Activated T-helper 1 cell treated with anti-CD3 and anti-CD28 coated beads, Interleukin-2, amount 50 U/mL, for 16 hours (primary cell): ENCODE measurements at places on chromosomes 6 and 20.
A peak's percentile ranks its signal among the peaks of the same experiment; 100 is the strongest.

DNA sequence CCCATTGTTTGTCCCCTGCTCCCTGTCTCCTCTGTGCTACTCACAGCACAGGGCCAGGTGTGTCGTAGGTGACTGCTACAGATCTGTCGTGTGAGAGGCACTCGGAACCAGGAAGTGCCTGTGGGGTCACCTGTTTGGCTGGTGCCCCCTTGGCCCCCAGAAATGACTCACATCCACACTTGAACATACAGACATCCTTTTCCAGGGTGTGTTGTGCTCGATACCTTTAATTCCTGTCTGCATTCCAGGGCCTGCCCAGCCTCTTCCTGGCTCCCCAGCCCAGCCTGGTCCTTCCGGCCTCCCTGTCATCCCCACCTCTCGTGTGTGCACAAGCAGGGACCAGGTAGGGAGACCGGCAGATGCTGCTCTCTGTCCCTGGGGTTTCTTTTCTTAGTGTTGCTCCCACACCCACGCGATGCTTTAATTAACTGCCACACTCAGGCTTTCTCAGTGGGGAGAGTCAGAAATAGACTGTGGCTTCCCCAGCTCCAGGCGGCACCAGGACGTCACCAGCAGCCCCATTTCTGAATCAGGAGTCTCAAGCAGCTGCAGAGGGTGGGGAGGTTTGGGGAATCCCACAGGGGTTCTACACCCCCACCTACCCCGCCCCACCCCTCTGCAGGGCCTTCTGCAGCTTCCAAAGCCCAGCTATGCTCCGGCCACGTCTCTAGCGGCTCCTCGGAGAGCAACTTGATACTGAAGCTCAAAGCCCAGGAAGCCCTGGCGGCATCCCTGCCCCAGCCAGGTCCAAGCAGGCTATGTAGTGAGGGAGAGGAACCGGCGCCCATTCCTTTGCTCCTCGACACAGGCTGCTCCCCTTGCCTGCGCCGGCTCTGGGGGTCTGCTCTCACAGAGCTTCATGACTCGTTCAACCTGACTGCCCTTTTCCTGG, 102.2 kb downstream of the SYCP2 start:
- no peak for DNase-seq

GRCh38 chr6:29663300-29664042, 6.6 kb downstream of the MOG start:
- DNase-seq = no peak

DNA sequence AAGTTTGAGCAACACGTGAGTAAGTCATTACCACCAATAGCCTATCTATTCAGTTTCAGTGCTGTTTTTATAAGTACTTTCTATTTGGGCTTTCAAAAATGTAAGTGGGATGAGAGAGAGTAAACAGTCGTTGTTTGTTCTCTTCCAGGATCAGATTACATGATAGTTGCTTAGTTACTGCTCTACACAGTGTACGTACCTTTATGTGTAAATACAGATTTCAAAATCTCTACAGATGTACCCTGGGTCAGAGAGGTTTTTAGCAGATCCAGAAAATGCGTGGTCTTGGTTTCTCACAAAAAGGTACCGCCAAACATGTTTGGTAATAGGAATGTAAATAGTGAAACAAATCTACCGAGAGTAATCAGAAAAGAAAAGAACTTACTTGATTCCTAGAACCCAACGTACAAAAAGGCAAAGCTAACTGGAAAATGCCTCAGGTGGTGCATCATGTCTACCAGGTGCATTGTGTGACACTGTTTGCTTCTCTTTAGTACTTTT, 421.1 kb downstream of the BCKDHB start:
- DNase-seq = no peak

DNA sequence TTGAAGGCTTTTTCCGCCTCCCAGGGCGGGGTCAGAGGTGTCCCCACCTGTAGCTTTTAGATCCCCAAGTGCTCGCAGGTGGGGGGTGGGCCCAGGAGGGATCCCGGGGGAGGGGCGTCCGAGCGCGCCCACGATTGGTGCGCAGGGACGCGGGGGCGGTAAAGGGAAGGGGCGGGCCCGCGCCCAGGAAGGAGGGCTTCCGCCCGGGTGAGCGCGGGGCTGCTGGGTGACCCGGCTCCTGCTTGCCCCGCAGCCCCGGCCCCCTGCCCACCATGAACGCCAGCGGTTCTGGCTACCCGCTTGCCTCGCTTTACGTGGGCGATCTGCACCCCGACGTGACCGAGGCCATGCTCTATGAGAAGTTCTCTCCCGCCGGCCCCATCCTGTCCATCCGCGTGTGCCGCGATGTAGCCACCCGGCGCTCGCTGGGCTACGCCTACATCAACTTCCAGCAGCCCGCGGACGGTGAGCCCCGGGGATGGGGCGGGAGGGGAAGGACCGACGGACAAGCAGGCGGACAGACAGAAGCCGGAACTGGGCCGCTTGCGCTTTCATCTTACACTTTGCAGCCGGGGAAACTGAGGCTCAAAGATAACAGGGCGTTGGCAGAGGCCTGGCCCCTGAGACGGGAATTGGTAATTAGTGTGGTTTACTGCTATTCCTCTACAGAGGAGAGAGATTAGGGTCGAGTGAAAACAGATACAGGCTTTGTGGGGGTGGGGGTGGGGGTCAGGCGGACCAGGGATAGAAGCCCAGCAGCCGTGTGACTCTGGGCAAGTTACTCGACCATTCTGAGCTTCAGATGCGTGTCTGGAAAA, at the start of gene PABPC1L:
PABPC1L (plus strand) TSS at position 189 of the 818 bp plus-strand sequence; CDS start at position 273, 84 bp downstream.
- DNase-seq = peak; percentile 63

DNA sequence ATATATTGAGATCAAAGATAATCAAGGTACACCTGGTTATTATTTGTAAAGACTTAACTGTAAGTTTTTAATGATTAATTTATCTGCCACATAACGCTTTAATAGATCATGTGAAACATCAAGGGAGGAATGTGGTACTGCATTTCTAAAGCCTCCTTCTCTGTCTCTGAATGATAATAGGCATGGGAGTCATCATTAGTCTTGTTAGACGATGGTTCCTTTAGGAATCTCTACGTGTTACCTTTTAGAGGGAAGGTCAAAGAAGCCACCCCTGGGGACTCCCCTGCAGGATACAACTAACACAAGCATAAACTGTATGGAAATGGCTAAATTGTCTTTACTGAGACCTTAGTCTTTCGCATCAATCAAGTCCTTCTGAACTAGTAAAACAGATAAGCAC, 173.6 kb upstream of the MCHR2 start:
- no peak for DNase-seq

DNA sequence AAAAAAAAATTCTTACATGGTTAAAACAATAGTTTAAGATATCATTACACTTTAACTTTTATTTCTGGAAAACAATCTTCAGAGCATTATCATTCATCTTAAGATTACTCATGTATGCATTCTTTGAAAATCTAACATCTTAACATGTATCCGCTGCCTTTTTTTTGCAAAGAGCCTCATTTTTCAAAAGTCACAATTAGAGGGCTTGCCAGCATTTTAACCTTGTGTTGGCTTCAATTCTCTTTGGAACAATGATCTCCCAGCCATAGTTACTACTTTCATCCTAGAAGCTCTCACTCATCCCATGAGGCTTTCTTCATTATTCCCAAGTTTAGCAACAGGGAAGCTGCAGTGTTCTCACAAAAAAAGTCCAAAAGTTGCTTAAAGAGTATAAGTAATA, 330.8 kb downstream of the BCKDHB start:
- no peak for DNase-seq

DNA sequence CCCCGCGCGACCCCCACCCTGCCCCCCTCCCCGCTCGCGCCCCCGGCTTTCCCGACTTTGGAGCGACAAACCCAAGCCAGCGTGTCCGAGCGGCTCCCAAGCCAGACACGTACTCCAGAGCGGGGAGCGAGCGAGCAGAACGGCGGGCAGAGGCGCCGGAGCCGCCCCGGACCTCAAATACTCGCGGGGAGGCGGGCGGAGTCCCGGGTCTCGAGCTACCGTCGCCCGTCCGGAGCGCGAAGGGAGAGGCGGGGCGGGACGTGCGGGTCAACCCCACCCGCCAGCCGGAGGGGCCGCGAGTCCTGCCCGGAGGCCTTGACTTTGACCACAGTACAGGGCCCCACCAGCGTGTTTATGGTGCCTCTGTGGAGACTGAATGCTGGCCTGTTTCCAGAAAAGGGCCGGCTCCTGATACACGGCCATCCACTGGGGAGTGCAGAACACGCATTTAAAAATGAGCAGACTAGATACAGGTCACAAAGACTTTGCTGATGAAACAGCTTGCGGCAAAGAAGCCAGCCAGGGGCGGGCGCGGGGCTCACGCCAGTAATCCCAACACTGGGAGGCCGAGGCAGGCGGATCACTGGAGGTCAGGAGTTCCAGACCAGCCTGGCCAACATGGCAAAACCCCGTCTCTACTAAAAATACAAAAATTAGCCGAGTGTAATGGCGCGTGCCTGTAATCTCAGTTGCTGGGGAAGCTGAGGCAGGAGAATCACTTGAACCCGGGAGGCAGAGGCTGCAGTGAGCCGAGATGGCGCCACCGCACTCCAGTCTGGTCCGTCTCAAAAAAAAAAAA, at the start of gene SERPINB6:
SERPINB6 (minus strand) TSS at position 148 of the 799 bp plus-strand sequence. CDS start 12,235 bp downstream, outside the sequence.
- DNase-seq = no peak

- DNase-seq = no peak
Observed at GRCh38 chr20:41007481-41007880, 21.1 kb upstream of the TOP1 start.

DNA sequence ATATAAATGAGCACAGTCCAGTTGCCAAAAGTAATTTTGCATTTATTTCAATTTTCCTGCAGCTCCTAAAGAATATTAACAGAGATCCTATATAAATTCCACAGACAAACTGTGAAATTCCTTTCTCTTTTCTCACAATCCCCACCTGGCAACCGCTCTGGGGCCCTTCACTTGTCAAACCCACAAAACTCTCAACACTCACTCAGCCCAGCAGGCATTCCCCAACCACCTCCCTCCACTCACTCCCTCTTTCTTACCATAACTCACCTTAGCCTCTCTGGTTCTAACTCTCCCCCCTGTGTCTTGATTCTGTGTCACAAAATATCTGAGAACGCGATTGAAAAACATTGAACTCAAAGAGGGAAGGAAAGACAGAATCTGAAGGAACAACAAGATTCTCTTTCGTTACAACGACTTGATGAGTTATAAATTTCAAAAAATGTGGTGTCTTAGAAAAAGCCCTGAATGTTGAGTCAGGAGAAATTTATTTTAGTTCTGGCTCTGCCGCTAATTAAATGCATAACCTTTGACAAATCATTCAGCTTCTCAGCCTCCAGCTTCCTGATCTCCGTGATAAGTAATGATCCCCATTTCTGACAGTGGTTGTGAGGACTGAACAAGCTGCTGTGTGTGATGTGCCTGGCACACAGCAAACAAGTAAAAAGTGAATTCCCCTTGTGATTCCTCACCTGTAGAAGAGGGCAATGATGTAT, 87.9 kb downstream of the UNC5CL start:
- no peak for DNase-seq

DNA sequence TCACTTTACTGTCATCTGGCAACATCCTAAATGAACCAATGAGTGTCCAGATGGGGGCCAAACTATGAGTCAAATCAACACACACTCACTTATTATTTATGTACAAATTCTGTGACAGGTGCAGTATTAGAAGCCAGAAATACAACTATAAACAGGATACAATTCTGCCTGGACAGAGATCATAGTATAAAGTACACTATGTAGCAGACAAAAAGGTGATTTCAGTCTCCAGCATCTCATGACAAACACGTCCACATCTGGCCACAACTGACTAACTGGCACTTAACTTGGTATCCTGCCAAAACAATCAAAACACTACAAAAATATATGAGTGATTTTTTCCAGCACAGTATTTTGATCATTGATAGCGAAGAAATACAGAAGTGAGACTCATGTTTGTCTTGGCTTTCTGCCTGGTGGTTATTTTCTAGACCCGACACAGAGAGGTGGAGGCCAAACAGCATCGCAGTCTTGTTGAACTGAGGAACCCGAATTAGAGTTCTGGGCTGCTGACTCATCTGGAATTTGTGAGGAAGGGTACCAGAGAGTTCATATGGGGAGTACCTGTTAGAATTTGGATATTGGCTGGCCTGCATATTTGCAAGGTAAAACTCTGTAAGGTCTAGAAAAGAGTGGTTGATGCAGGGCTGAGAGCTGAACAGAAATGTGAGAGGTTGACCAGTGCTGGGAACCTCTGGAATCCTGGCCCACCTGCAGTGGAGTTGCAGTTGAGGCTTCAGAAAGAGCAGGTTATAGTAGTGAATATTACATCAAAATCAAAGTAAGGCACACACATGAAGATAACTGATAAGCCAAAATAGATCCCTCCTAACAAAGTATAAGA, 475.2 kb downstream of the PTPRT start:
- DNase-seq = no peak

GRCh38 chr20:39911497-39911896, 777.5 kb downstream of the MAFB start:
- no peak for DNase-seq

- DNase-seq = no peak
Observed at GRCh38 chr6:111837641-111838500, 35.4 kb downstream of the FYN start.

- DNase-seq = no peak
Observed at GRCh38 chr6:48641544-48641943, 530.5 kb upstream of the PTCHD4 start.

DNA sequence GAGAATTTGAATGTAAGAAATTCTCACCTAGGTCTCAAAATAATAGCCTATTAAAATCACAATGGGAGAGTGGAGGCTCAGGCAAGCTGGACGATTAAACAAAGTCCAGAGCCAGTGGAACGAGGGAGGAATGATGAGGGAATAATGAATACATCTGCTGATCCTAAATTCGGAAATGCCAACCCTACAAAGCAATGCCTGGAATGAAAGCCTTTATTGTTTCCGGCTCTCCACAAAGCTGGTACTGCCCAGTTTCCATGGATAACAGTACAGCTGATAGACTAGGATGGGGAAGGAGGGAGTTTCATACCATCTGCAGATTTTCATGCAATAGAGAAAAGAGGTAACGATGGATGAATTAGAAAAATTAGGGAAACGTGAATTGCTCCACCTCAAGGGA, 356.1 kb downstream of the CBLN4 start:
- DNase-seq = no peak

- DNase-seq = no peak
Observed at GRCh38 chr20:2757001-2757400, 43.4 kb downstream of the CPXM1 start.

- no peak for DNase-seq
Observed at GRCh38 chr20:47038566-47039560, 144.2 kb downstream of the EYA2 start.

DNA sequence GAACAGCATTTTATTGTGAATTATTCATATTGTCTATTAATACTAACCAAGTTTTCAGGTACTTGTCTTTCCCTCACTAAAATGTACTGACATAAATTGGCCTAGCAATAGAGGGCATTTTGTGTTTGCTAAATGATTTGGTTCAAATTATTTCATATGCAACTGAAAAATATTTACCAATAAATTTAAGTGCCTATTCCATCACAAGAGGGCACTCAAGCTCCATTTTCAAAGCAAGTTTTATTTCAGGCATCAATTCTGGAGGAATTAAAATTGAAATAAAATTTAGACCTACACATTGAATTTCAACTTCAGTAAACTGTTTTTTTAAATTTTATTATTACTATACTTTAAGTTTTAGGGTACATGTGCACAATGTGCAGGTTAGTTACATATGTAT, 114.3 kb upstream of the SYNCRIP start:
- no peak for DNase-seq

- peak; percentile 36 for DNase-seq
Observed at GRCh38 chr6:44078827-44079671, 48.2 kb downstream of the MRPL14 start.

- DNase-seq = no peak
Observed at GRCh38 chr6:126067073-126067472, 80.7 kb downstream of the TRMT11 start.
